Gastrocnemius medialis (tissue), 4 donors: ENCODE measurements at places on chromosomes 7 and 10. TPM values are rescaled to one million over a fixed set of nuclear protein-coding genes. Genes with fewer than 3 reads are reported as not detected.

The EPHB6 gene
- 3.1 TPM for total RNA-seq

The GJC3 gene
- not detected for total RNA-seq

The CCL24 gene
- total RNA-seq, result not detected

The ADAM12 gene
- 0.10 TPM for total RNA-seq

The TMEM26 gene
- total RNA-seq, result 0.18 TPM
